ENCODE measurements at places on chromosomes 12 and 14.

- no peak for DNase-seq
These were observed 6.0 kb downstream of the HDAC7 start for GRCh38 chr12:47813511-47814196.

DNA sequence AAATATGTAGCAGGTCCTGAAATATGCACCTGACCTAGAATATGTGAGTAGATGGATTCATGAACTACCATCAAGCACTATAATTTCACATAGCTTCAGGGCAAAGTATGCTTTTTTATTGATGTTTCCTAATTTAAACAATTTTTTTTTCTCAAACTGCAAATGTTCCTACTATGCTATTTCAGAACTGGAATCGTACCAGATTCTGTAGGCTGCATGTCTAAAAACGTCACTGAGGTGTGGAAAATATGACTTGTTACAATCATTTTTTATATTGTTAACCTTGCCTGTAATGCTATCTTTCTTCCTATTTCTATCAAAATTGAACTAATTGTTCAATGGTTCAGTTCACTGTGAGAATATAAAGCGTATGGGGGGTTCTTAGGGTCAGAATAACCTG lies 78.0 kb upstream of the RERGL start:
- DNase-seq: no peak

DNA sequence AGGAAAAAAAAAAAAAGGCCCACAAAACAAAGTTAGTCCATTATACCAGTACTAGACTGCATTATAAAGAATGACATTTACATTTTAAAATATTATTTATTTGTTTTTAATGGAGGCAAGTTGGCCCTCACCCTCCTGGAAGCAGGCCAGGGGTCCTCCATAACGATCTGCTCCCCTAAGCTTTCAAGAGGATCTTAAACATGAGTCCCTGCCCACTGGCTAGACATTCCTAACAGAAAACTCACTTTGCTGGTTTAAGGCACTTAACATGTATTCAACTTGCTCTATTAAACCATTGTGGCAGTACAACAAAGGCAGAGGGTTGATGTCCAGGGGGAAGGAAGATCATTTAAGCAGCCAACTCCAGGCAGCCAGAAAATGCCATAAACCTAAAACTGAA lies 111.4 kb downstream of the STXBP6 start:
- no peak for DNase-seq

DNA sequence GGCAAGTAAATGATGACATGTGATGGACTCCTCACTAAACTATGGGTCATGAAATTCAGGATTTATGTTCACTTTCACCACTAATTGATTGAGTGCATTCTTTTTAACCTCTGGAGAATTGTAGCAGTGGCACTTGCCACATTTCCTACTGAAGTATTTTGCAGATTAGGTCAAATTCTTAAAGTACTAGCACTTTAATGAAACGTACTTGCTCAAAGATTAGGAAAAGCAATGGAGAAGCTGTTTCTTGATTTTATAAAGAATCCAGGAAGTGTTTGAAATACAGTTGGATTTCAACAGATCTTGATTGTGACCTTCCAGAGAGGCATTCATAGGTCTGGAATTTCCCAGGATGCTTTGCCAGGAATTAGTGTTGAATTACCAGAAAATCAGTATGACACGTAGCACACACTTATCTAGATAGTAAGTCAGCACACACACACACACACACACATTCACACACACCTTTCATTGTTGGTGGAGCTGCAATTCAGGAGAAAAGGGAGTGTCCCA lies 162.6 kb downstream of the MYRFL start:
- no peak for DNase-seq

- no peak for DNase-seq
These were observed 125.9 kb upstream of the ATF1 start for GRCh38 chr12:50637870-50638481.

- peak; percentile 54 for DNase-seq
These were observed 6.8 kb downstream of the SIX1 start for GRCh38 chr14:60642270-60643140.

GRCh38 chr14:99838639-99839134 lies 45.5 kb downstream of the EML1 start:
- no peak for DNase-seq

- no peak for DNase-seq
These were observed 10.5 kb downstream of the ARG2 start for GRCh38 chr14:67630186-67630585.

- DNase-seq: no peak
These were observed 51.8 kb downstream of the SMUG1 start for GRCh38 chr12:54136844-54137580.

DNA sequence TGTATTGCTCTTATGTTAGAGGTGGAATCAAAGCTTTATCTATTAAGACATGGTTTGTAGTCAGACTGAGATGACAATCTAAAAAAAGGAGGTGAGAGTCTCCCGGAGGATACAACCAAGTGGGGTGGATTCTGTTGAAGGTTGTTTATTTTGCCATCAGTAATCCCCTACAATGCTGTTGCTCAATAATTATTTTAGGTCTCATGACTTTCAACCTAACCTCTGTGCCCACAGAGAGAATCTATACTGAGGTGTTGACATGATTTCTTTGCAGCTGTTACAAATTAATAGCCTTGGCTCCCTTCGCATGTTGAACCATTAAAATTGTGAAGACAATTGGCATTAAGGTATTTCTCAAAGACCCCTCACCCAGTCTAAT lies 28.7 kb upstream of the FOS start:
- no peak for DNase-seq

GRCh38 chr12:94092516-94093241 lies 55.7 kb upstream of the PLXNC1 start:
- peak; percentile 49 for DNase-seq

DNA sequence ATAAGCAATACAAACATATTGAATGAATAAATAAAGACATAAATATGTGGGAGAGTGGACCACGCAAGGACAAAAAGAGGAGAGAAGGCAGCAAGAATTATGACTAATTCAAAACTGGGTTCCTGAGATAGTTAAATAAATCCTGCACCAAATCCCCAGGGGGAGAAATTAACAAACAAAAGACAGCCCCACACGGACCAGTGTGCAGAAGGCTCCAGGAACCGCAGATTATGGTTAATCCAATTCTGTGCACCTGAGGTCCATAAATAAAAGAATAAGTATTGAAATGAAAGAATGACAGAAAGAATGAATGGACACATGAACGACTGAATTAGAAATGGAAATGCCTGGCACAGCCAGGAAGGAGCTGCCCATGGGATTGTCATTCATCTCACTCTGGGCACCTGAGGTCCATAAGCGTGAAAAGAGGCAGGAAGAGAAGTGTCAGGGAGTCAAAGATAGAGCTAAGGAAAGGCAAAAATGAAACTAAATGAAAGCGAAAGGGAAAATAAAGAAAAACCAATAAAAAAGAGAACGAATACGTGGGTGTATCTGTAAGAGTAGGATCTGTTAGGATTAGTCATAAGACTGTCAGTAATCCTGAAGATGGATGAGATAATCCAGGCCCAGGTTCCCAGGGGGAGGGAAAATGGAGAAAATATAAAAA lies 23.3 kb downstream of the MEG3 start:
- no peak for DNase-seq

GRCh38 chr12:68480526-68480925 lies 130.2 kb upstream of the RAP1B start:
- DNase-seq: no peak

- no peak for DNase-seq
These were observed 94.9 kb upstream of the TMPO start for GRCh38 chr12:98420461-98420860.

DNA sequence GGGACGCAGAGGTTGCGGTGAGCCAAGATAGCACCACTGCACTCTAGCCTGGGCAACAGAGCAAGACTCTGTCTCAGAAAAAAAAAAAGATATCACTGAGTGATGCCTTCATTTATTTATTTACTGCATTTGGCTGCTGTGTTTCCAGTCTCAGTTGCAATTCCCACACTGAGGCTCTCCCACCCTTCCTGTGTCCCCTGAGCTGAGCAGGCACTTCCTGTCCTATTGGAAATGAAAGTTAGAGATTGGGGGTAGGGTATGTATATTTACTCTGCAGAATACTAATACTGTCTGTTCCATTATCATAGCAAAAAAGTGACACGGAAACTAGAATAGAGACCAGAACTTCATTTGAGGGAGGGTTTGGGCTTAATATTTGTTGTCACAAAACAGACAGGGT lies 1.6 kb upstream of the RBMS2 start:
- no peak for DNase-seq

DNA sequence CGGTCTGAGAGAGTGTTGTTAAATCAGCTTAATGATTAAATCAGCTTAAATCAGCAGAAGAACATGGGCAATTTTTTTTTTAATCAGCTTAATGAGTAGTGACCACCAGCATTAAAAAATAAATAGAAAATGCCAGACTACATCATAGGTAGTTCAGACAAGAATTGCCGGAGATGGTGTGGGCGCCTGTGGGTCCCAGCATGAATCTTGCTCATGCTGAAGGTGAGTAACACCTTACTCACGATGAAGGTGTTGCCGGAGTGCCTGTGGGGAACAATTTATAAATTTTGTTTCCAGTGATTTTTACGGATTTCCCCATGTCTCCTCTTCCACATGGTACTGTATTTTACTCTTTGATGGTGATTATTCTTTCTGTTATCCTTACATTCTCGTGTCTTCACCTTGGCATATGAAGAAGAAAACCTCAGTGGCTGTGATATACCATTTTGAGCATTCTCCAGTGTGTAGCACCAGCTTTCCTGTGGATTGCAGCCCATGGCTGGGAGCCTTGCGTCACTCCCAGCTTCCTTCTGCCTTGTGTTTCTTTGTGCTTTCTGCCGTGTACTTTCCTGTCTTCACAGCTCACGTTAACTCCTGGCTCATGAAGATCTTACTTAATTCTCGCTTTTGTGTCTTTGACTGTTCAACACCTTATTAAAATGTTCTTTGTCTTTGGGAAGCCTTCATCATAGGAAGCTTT lies 4.7 kb downstream of the TDRD9 start:
- no peak for DNase-seq

- no peak for DNase-seq
These were observed 6.0 kb upstream of the ABCD4 start for GRCh38 chr14:74308695-74309094.

DNA sequence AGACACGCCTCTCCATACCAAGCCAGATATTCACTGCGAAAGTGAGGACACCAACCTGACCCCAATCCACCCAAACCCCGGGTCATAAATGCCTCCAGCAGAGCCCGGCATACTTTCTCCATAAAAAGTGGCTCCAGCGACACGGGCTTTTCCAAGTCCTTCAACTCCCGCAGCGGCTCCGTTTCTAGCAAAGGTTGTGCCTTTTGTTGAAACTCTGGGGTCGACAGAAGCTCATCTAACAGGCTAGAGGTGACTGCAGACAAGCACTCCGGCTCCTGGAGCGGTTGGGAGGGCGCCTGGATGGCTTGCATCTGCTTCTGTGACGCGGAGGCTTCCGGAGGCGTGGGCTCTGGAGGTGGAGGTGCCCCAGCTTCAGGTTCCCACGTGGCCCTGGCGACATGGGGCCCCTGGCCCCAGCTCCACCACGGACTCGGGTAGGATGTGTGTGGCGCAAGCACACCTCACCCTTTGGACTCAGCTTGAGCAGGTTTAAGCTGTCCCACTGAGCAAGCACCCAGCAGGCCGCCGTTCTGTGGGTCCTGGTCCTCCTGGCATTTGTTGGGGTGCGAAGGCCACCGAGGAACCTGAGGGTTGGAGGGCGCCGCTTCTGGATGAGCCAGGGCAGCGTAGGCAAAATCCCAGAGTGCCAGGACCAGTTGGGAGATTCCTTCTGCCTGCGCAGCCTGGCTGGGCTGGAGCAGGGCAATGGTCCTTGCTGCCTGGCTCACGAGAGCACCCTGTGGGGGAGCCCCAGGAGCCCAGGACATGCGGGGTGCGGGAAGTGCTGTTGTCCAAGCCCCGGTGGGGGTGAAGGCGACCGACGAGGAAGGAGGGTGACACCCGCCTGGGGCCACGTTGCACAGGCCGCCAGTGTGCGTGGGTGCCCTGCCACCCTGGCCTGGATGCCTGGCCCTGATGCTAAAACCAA lies 186.3 kb downstream of the ALG10 start:
- DNase-seq: no peak

- no peak for DNase-seq
These were observed 4.0 kb upstream of the AACS start for GRCh38 chr12:125061229-125061628.

DNA sequence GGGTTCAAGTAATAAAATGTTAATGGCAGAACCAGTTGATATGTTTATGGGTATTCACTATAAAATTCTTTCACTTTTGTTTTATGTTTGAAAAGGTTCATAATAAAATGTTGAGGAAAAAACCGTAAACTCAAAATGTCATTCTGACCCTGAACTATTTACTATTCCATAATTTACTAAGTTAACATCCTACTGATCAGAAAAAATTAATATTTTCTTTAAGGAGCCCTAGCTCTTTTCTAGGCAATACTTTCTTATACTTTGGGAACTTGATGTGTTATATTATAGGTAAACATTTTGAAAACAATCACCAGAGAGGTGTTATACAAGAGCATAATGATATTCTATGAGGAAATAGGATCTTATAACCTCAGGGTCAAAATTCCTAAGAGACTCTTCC lies 334.6 kb downstream of the ZFP36L1 start:
- DNase-seq: no peak

DNA sequence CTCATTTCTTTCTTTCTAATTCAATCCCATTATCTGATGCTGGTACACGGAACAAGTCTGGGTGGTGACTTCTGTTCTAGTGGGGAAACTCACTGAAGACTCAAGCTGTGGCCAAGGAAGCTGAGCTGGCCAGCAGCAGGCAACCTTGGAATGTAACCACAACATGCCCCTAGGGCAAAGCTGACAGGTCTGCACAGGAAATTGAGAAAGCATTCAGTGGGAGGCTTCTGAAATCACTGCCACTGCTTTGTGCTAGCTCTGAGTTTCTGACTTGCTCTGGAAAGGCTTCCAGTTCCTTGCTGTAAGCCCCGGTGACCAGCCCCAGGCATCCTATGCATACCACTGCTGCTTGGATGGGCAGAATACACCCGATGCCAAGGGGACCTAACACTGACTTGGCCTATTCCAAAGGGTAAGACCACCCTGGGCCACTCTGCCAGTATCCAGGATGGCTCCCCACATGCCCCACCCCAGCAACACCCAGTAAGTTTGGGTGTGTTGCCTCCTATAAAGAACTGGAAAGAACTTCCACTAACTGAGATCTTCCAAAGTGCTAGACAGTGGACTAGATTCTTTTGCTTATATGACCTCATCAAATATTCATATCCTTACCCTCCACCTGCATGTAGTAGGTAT lies 84.5 kb upstream of the CDKN3 start:
- no peak for DNase-seq

DNA sequence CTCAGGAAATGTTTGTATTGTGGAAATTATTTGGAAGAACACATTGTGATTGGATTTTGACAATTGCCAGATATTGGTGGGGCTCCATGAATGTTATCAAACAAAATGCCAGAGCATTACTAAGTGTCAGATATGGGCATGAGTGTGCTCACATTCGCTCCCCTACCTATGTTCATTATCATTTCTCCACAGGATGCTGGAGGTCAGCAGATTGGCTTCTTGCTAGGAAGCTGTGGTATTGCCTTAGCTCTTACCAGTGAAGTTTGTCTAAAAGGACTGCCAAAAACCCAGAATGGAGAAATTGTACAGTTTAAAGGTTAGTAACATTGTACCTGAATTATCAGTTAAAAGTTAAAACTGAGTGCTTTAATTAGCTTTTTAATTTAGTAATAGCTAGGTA lies 78.3 kb upstream of the ATF1 start:
- no peak for DNase-seq
